ENCODE measurements at places on chromosomes 5 and 9. TPM values are rescaled to one million over a fixed set of nuclear protein-coding genes. Genes with fewer than 3 reads are reported as not detected.

DNA sequence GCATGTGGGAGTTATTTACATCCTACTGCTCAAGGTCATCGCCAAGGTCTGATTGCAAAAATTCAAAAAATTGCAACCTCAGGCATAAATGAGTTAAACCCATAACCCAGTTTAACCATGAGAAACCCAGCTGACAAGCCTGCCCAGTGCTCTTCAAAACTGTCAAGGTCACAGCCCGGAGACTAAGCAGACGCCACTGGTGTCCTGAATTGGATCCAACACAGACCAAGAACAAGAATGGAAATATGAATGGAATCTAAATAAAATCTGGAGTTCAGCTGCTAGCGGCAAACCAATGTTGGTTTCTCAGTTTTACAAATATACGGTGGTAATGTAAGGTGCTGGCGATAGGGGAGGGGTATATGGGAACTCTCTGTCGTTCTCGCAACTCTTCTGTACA is 201.5 kb upstream of the MVB12B start:
- no peaks in the 10 kb centered on the region for H3K27me3 ChIP-seq
- H3K4me3 ChIP-seq, result no peak overlapping the region
- H3K4me1 ChIP-seq, result no peaks in the 10 kb centered on the region
- ATAC-seq, result no peak
- H3K27ac ChIP-seq, result peak overlapping the region; percentile 64

DNA sequence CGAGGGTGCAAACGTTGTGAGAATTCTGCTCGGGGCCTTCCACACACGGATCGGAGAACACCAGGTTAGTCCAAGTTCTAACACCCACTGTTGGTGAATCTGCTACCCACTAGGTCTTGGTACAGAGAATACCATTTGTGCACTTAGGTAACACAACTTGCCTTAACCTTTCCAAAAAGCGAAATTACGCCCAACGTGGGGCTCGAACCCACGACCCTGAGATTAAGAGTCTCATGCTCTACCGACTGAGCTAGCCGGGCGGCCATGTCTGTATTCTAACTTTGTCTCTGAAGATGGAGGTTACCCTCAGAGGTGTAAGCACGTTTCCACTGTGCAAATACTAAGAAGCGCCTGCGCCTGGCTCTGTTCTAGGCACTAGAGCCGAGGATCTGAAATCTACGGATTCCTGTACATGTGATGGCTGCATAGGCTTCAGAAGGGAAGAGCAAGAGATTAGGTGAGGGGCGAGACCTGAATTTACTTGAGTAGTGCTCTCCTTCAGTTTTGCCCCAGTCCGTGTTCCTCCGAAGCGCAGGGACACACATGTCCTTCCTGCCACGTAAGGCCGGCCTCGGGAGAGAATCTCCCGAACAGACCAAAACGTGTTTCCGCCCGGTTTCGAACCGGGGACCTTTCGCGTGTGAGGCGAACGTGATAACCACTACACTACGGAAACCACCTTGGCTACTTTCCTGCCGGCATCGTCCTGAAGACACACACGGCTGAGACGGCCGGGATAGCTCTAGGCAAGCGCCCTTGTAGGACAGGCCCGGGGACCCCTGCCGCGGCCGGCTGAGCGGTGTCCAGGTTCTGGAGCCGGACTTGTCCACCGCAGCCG is 1.1 kb upstream of the TRIM41 start:
- peak overlapping the region; percentile 74 for H3K4me3 ChIP-seq
- no peaks in the 10 kb centered on the region for H3K4me1 ChIP-seq
- H3K27me3 ChIP-seq, result no peaks in the 10 kb centered on the region
- H3K27ac ChIP-seq, result peak overlapping the region; percentile 92
- peak; percentile 64 for ATAC-seq
- H3K36me3 ChIP-seq, result no peaks in the 10 kb centered on the region

- no peaks in the 10 kb centered on the region for H3K36me3 ChIP-seq
- no peaks in the 10 kb centered on the region for H3K4me1 ChIP-seq
- H3K27me3 ChIP-seq, result no peaks in the 10 kb centered on the region
Measured at GRCh38 chr5:52964138-52964537, 25.0 kb upstream of the ITGA2 start.

DNA sequence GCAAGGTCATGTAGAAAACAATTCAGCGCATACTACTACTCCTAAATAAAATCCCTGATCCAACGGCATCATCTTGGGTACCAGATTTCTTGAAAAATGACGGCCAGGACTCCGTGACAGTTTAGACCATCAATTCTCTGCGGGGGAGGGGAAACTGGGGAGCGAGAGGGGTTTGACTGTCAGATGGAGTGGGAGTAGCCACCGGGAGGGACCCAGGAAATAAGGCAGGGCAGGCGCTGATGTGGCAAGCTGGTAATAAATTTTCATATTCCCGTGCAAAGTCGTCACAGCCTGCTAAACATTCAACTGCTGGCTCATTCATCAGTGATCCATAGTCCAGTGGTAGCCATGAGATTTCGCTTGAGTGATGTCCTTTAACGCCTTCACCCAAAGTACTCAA is 457 bp upstream of the CDH18 start:
- H3K4me1 ChIP-seq, result no peaks in the 10 kb centered on the region
- H3K36me3 ChIP-seq, result no peaks in the 10 kb centered on the region
- H3K4me3 ChIP-seq, result no peak overlapping the region
- no peak overlapping the region for H3K27ac ChIP-seq
- peaks cover 32% of the 10 kb centered on the region for H3K27me3 ChIP-seq
- no peak for ATAC-seq

DNA sequence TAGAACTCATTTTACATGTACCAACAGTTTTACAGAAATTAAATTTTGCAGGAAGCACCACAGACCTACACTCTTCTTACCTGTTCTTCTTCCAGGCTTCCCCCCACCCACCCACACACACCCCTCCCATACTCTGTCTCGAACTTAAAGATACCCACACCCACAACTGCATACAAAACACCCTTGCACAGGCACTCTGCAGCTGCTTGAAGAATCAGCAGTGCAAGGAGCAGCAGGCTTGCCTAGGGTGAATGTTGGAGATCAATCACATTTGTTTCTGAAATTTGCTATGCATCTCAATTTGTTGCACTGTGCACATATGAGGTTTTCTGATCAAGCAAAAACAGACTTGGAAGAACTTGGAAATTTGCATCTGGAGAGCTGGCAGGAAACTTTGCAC is 77.5 kb upstream of the TGFBR1 start:
- H3K36me3 ChIP-seq, result peaks cover 73% of the 10 kb centered on the region
- H3K27ac ChIP-seq, result no peak overlapping the region

DNA sequence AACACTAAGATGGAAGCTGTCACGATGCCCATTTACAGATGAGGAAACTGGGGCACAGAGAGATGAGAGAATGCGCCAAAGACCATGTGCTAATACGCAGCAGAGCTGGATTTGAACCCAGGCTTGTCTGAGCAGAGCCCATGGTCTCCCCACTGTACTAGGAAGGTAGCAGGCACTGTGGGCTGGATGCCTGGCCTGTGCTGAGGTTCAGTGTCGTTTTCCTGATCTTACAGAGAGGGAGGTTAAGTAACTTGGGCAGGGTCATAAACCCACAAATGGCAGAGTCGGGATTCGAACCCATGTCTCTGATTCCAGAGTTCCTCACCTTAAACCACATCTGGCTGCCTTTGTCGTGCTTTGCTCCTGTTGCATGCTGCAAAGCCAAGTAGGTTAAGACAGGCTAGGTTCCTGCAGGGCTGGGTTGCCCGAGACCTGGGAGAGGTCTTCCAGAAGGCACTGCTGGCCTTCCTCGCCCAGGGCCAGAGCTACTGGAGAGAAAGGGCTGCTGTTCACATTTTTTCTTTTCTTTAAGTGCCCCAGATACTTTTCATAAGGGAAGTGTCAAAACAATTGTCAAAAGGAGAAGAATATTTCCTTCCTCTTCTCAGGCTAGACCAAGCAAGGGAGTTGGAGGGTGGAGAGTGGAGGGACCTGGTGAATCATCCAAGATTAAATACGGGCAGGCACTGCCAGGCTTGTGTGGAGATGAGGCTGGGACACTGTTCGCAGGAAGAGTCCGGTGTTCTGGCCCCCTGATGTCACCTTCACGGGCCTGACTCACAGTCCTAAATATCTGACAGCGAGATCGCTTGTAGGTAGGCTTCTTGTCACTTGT is 3.2 kb downstream of the NEK6 start:
- peaks cover 89% of the 10 kb centered on the region for H3K4me1 ChIP-seq
- peak; percentile 17 for ATAC-seq
- H3K4me3 ChIP-seq, result no peak overlapping the region
- peaks cover 4% of the 10 kb centered on the region for H3K36me3 ChIP-seq
- H3K27ac ChIP-seq, result no peak overlapping the region

- no peaks in the 10 kb centered on the region for H3K4me1 ChIP-seq
- H3K4me3 ChIP-seq, result no peak overlapping the region
- H3K27me3 ChIP-seq, result no peaks in the 10 kb centered on the region
- ATAC-seq, result peak; percentile 66
- no peak overlapping the region for H3K27ac ChIP-seq
- H3K36me3 ChIP-seq, result peaks cover 29% of the 10 kb centered on the region
Measured at GRCh38 chr9:108994695-108995094, 18.6 kb downstream of the CTNNAL1 start.

- peaks cover 5% of the 10 kb centered on the region for H3K4me1 ChIP-seq
- no peaks in the 10 kb centered on the region for H3K27me3 ChIP-seq
- peaks cover 67% of the 10 kb centered on the region for H3K36me3 ChIP-seq
- no peak overlapping the region for H3K27ac ChIP-seq
Measured at GRCh38 chr5:151178777-151179488, 21.4 kb upstream of the ANXA6 start.

- no peaks in the 10 kb centered on the region for H3K36me3 ChIP-seq
- H3K4me3 ChIP-seq, result no peak overlapping the region
- no peaks in the 10 kb centered on the region for H3K27me3 ChIP-seq
- no peak overlapping the region for H3K27ac ChIP-seq
- H3K4me1 ChIP-seq, result no peaks in the 10 kb centered on the region
Measured at GRCh38 chr5:128462330-128462729, 75.7 kb downstream of the FBN2 start.

- peak; percentile 67 for ATAC-seq
- H3K36me3 ChIP-seq, result no peaks in the 10 kb centered on the region
- H3K27ac ChIP-seq, result no peak within 1 kb of the TSS
- peaks cover 18% of the 10 kb centered on the region for H3K4me1 ChIP-seq
- peak within 1 kb of the TSS; percentile 53 for H3K4me3 ChIP-seq
Measured at GRCh38 chr5:139795074-139796001, at the start of gene PSD2. Gene PSD2, plus strand, starts transcription at chr5:139795808. Its CDS starts 13,633 bp downstream, at chr5:139809441.

GRCh38 chr5:7705261-7705660 is 145.7 kb downstream of the CFAP90 start:
- H3K4me3 ChIP-seq, result no peak overlapping the region
- H3K4me1 ChIP-seq, result no peaks in the 10 kb centered on the region
- H3K27me3 ChIP-seq, result no peaks in the 10 kb centered on the region
- no peak for ATAC-seq
- no peak overlapping the region for H3K27ac ChIP-seq

DNA sequence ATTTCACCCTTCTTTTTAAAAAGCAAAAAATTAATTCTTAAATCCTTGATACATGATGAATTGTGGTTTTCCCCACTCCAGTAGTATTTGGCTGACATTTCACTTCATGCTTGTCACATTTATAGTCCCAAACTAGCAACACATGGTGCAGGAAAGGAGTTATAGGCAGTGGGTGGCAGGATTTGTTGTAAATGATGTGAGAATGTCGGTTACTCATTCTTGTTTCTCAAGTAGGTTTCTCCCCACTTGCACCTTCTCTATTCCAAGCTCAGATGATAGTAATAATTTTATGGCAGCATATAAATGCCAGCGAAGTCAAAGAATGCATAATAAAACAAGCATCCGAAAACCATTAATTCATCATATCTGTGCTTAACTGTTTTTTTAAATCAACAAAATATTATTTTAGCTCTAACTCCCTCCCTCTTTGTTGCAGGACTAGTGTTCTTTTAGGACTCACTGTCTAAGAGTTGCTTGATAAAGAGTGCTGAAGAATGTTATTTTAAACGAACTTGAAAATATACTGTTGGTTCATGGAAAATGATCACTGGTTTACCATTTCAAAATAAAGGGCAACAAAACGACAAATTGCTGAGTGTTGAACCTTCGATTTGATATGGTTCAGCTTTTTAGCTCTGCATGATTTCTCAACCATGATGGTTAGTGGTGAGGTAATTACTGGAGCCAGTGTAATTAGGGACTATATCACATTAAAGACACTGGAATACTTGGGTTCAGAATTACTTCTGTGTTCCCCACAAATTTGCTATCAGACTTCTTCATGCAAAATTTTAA is 88.1 kb upstream of the ADAMTSL1 start:
- H3K4me3 ChIP-seq, result no peak overlapping the region
- ATAC-seq, result no peak
- H3K27ac ChIP-seq, result no peak overlapping the region
- no peaks in the 10 kb centered on the region for H3K36me3 ChIP-seq
- H3K27me3 ChIP-seq, result no peaks in the 10 kb centered on the region

DNA sequence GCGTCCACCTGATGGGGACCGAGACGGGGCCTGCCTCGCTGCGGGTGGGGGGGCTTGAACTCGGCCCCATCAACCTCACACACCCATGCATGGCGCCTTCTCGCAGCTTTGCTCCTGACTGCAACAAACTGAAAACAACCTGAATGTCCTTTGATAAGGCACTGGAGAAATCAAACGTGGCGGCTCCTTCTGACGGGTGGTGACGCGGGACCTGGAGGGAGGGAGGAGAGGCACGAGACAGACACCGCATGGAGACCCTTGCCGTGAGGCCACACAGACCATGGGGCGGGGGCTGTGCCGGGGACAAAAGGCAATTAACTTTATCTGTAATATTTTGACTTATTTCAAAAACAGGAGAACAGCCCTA is 48.6 kb downstream of the NACC2 start:
- no peak overlapping the region for H3K4me3 ChIP-seq
- H3K27me3 ChIP-seq, result no peaks in the 10 kb centered on the region
- H3K36me3 ChIP-seq, result peaks cover 71% of the 10 kb centered on the region
- ATAC-seq, result no peak

DNA sequence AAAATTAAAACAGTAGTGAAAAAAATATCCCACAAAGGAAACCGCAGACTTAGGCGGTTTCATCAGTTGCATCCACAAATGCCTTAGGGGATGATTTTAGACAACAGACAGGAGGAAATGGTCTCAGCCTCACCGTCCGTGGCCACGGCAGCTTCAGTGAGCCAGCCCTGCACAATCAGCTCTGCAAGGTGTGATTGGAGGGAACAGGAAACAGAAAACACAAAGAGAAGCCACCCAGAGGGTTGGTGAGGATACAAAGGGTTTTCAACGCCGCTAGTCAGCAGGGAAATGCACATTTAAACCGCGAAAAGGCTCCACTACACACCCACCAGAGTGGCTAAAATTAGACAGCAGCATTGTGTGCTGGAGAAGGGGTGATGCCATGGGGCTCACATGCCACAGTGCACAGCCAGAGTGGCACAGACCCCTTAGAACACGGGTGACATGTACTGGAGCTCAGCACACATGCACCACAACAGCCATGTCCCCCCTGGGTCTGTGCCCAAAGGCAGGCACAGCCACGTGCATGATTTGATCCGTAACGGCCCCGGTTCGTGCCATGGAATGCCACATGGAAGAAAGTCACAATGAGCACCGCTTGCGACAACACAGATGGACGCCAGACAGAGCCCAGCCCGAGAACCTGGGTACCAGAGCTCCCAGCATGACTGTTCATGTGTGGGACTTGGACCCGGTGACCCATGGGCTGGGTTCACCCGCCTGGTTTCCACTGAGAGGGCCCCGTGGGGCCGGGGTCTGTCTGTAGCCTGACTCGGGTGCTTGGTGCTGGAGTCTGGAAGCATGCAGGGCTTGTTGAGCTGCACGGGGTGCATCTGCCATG is 18.3 kb upstream of the TERT start:
- peaks cover 28% of the 10 kb centered on the region for H3K27me3 ChIP-seq
- no peak for ATAC-seq
- no peak overlapping the region for H3K4me3 ChIP-seq
- H3K36me3 ChIP-seq, result peaks cover 8% of the 10 kb centered on the region
- no peak overlapping the region for H3K27ac ChIP-seq
- peaks cover 17% of the 10 kb centered on the region for H3K4me1 ChIP-seq

Gene GPRIN1
- 1.1 TPM for total RNA-seq

Gene WDR38
- total RNA-seq, result not detected

Gene FST
- total RNA-seq, result 10.1 TPM

Gene SMIM33
- total RNA-seq, result not detected

Gene TPPP
- total RNA-seq, result 35.4 TPM

Gene TSSK1B
- not detected for total RNA-seq

Measured in gastroesophageal sphincter (tissue), 4 donors.